ENCODE measurements at places on chromosomes 12 and 14.

GRCh38 chr12:96172981-96173380 lies 21.2 kb upstream of the ELK3 start:
- DNase-seq, result no peak

- no peak for DNase-seq
Observed at GRCh38 chr12:23093488-23093887, 468.5 kb downstream of the ETNK1 start.

GRCh38 chr14:56787530-56787929 lies 22.7 kb downstream of the OTX2 start:
- no peak for DNase-seq

- DNase-seq, result peak; percentile 2
Observed at GRCh38 chr12:106345746-106346145, 11.8 kb upstream of the POLR3B start.

GRCh38 chr14:71183876-71184689 lies 276.8 kb downstream of the PCNX1 start:
- DNase-seq, result peak; percentile 75

All from NCI-H1694 treated with DMSO at 0.1 percent for 48 hours (cell line).